ENCODE measurements at places on chromosomes 12 and 14.

- peak; percentile 71 for DNase-seq
These were observed 43.9 kb upstream of the ESR2 start for GRCh38 chr14:64337888-64338615.

GRCh38 chr14:42192738-42193653 lies 586.3 kb downstream of the LRFN5 start:
- peak; percentile 9 for DNase-seq

- DNase-seq = no peak
These were observed 76.3 kb downstream of the MYRFL start for GRCh38 chr12:69901221-69901905.

GRCh38 chr14:61476754-61477410 lies 155.5 kb downstream of the PRKCH start:
- no peak for DNase-seq

DNA sequence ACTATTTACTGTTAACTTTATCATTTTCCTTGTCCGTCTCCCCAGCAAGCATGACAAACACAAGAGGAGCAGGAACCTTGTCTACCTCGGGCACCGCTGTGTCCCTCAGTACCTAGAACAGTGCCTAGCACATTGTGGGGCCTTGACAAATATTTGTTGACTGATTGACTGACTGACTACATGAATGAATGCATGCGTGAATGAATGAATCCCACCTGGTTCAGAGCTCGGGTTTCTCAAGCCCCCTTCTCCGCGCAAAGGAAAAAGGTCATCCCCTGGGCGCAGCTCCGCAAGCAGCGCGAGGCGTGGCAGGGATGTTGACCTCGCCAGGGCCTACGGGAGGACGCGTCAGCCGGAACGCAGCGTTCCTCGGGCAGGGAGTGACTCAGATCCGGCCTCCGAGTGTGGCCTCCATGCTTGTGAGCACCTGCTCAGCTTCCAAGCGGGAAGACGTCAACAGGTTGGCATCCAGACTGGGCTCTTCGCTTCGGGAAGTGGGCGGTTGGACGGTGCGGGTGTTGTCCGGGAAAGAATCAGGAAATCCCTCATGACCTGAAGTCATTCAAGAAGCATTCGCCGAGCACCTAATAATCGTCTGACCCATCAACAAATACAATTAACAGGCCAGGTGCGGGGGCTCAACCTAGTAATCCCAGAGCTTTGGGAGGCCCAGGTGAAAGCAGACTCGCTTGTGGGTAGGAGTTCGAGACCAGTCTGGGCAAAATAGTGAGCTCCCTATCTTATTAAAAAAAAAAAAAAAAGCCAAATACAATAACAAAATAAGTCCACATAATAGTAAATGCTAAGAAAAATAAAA lies 13.9 kb upstream of the UBC start:
- no peak for DNase-seq

GRCh38 chr12:112939761-112940381 lies 1.6 kb downstream of the OAS3 start:
- DNase-seq = no peak

GRCh38 chr12:12791756-12792369 lies 6.4 kb downstream of the APOLD1 start:
- DNase-seq = no peak

- DNase-seq = no peak
These were observed 3.4 kb upstream of the OTUB2 start for GRCh38 chr14:94022532-94023411.

GRCh38 chr14:54524410-54524809 lies 14.7 kb downstream of the CGRRF1 start:
- no peak for DNase-seq

DNA sequence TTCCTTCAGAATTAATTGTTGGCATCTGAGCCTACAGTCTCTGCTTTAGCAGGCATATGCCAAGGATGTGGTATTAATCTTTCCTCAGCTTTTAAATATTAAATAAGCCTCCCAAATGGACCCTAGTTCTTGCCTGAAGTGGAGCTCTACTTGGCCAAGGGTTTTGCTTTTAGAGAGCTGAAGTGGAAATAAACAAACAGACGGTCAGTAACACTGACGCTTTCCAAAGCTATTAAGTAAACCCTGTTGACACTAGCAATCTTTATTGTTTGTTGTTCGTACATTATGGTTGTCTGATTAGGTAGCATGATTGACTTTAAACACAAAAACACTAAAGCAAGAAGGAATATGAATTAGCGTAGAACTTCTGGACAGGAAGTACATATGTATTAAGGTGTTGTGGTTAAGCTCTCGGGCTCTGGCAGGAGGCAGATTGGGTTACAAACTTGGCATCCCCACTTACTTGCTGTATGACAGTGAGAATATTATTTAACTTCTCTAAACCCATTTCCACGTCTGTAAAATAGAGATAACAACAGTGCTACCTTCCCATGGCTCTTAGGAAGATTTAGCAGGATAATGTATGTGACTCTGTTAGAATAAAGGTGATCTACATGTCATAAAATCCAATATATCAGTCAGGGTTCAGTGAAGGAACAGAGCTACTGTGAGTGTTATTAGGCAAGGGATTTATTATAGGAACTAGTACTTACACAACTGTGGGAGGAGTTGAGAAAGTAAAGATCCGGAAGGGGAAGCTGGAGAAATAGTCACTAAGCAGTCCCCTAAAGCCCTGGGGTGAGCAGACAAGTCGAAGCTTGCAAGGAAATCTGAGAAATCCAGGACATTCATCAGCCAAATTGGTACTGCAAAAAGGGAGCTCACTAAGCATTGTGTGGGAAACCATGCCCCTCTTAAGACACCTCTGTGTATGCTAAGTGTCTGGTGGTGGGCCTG lies 92.2 kb upstream of the ATF7IP start:
- peak; percentile 22 for DNase-seq

DNA sequence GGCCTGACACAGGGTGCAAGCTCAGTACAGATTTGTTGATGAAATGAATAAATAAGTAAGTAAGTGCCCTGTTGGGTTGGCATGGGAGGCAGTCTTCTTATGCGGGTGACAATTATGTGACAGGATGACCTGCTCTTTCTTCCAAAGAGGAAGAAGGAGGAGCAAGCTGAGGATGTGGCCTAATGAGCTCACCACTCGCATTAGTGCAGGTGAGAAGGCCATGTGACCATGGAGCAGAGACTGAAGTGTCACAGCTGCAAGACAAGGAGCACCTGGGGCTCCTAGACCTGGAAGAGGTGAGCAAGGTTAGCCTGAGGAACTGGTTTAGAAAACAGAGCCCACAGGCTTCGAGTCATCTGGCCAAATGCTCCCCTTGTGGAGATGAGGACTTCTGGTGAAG lies 34.9 kb downstream of the LRTM2 start:
- no peak for DNase-seq

DNA sequence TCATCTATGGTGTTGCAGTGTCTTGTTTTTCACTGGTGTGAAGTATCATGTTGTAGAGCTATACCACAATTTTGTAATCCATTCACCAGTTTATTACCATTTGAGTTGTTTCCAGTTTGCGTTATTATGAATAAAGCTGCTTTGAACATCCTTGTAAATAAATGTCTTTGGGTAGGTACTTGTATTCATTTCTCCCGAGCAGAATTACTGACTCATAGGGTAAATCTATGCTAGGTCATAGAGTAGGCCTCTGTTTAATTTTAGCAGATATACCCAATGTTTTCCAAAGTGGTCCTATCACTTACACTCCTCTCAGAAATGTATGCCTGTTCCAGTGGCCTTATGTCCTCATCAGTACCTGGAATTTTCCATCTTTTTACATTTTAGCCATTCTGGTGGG lies 6.6 kb upstream of the GOLGA5 start:
- DNase-seq = no peak

GRCh38 chr14:101223127-101223526 lies 319.6 kb upstream of the RTL1 start:
- peak; percentile 37 for DNase-seq

DNA sequence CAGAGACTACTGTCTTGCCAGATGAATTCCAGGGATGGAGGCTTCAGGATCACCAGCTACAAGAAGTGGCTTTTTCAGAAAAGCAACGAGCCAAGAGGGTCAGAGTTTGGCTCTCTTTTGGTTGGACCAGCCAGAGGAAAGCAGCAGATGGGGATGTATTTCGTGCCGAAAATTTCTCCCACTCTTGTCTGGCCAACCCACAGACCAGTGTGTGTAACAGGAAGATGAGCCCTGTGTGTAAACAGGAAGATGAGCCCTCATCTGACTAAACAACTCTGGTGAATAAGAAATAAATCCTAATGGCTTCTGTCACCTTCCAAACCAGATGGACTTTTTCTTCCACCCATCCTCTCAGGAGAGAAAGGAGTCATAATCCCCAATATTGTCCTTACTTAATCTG lies 13.1 kb downstream of the GPR68 start:
- no peak for DNase-seq

- no peak for DNase-seq
These were observed 957.7 kb downstream of the DIO2 start for GRCh38 chr14:79253576-79253975.

DNA sequence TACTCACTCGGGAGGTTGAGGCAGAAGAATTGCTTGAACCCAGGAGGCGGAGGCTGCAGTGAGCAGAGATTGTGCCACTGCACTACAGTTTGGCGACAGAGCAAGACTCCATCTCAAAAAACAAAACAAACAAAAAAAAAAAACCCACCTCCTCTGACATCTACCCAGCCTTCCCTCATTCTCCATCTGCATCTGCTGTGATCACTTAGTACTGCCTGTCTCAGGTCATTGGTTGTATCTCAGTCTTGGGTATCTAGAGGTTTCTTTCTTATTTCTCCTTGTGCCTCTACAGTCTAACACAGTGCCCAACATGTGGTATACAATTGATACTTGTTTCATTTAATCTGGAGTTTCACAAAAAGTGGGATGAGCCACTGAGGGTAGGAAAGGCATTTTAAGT lies 5.3 kb downstream of the LTBP2 start:
- DNase-seq = no peak

GRCh38 chr12:130764475-130765185 lies 48.5 kb upstream of the RIMBP2 start:
- DNase-seq = no peak

- DNase-seq = no peak
These were observed 33.0 kb downstream of the ARL6IP4 start for GRCh38 chr12:123013185-123014095.

DNA sequence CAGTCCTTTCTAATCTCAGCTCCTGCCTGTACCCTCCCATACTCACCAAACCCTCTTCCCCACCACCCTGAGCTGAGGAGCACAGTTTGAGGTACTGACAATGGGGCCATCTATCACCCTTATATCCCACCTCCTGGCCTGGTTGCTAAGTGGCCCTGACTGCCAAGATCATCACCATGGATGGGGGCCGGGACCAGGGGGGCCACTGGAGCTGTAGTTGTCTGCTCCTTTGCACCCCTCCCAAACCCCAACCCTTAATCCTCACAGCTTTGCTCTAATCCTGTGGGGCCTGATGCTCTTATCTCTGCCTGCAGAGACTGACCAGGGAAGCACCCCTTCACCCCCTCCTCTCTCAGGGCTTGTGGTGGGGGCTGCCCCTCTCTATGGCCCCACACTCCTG lies 395 bp upstream of the GNB3 start:
- DNase-seq = no peak

DNA sequence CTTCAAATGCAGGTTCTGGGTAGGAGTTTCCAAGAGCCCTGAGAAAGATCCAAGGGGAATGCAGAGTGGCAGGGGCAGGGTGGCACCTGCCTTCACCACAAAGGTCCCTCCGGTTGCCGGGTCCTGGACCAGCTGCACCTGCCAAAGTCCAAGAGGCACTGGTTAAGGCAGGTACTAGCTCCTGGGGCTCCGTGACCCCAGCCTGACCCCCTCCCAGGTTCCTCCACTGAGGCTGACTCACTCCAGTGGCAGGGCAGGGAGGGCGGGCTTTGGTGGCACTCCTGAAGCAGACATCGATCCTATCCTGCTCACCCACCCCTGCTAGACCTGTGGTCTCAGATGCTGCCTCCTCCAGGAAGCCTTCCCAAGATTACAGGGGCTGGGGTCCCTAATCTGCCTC lies 11.4 kb downstream of the RPS6KL1 start:
- DNase-seq = no peak

DNA sequence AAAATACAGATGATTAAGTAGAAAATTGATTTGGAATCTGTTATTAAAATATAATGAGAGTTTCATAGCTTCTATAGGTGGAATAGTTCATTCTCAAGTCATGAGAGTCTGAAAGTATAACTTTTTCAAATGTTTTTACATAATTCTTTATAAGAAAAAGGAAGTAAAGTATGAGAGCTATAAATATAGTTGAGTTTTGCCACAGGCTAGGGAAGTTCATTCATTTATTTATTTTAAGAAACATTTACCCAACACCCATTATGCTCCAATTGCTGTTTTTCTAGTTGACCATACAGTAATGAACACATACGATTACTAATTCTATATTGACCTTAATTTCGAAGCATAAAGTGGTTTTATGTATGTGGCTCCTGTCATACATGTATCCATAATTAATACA lies 24.8 kb downstream of the LRRIQ1 start:
- no peak for DNase-seq

- no peak for DNase-seq
These were observed 172.9 kb downstream of the ZFP36L1 start for GRCh38 chr14:68619790-68620574.

DNA sequence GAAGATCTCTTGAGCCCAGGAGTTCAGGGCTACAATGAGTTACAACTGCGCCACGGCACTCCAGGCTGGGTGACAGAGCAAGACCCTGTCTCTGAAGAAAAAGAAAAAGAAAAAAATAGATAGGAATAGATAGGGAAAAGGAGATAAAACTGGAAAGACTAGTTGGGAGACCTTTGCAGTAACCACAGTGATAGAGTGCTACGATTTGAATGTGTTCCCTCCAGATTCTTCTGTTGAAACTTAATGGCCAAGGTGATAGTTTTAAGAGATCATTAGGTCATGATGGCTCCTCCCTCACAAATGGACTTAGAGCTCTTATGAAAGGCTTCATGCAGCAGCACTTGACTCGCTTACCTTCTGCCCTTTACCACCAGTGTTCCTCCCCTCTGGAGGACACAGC lies 13.5 kb upstream of the ATF1 start:
- no peak for DNase-seq

GRCh38 chr12:3262470-3262869 lies 185.3 kb downstream of the TSPAN9 start:
- DNase-seq = no peak

DNA sequence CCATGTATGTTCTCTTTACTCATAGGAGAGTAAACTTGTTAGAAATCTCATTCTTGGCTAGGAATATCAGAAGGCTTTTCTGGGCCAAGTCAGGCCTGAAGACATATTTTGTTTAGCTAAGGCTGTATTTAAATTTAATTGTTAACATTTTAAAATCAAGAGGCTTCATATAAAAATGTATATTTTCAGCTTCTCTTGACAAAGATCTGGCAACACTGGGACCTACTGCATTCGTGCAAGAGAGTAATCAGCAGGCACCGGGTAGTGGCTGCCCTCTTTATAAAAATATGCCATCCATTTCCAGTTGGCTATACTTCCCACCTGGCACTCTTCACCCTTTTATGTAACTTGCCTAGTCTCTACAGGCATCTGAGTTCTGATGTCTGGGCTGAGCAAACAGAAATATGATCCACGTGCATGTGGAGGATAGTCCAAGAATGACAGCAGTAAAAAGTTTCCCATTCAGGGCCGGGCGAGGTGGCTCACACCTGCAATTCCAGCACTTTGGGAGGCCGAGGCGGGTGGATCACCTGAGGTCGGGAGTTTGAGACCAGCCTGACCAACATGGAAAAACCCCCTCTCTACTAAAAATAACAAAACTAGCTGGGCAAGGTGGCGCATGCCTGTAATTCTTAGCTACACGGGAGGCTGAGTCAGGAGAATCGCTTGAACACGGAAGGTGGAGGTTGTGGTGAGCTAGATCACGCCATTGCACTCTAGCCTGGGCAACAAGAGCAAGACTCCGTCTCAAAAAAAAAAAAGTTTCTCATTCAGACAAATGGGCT lies 2.0 kb upstream of the SOS2 start:
- no peak for DNase-seq

All from NCI-H1436 (cell line).